Spleen (tissue), 13 donors: ENCODE measurements at places on chromosomes 5 and 9. TPM values are rescaled to one million over a fixed set of nuclear protein-coding genes. Genes with fewer than 3 reads are reported as not detected.
A peak's percentile ranks its signal among the peaks of the same experiment; 100 is the strongest.

GRCh38 chr5:37703841-37704241, 136.0 kb downstream of the GDNF start:
- no peak overlapping the region for H3K4me3 ChIP-seq
- no peaks in the 10 kb centered on the region for H3K27me3 ChIP-seq
- peaks cover 54% of the 10 kb centered on the region for H3K36me3 ChIP-seq
- no peak for DNase-seq
- no peak overlapping the region for H3K27ac ChIP-seq

- peak overlapping the region; percentile 10 for H3K27ac ChIP-seq
- no peak for DNase-seq
- no peaks in the 10 kb centered on the region for H3K27me3 ChIP-seq
- peaks cover 15% of the 10 kb centered on the region for H3K36me3 ChIP-seq
Measured at GRCh38 chr9:70390933-70391341, 23.5 kb downstream of the KLF9 start.

The FRMD3 gene
- 1.0 TPM for polyA plus RNA-seq

GRCh38 chr5:123701511-123702200, 189.7 kb downstream of the CSNK1G3 start:
- H3K36me3 ChIP-seq, result no peaks in the 10 kb centered on the region
- no peak for DNase-seq
- H3K4me3 ChIP-seq, result no peak overlapping the region
- no peaks in the 10 kb centered on the region for H3K4me1 ChIP-seq

The SHROOM1 gene
- 1.4 TPM for polyA plus RNA-seq

DNA sequence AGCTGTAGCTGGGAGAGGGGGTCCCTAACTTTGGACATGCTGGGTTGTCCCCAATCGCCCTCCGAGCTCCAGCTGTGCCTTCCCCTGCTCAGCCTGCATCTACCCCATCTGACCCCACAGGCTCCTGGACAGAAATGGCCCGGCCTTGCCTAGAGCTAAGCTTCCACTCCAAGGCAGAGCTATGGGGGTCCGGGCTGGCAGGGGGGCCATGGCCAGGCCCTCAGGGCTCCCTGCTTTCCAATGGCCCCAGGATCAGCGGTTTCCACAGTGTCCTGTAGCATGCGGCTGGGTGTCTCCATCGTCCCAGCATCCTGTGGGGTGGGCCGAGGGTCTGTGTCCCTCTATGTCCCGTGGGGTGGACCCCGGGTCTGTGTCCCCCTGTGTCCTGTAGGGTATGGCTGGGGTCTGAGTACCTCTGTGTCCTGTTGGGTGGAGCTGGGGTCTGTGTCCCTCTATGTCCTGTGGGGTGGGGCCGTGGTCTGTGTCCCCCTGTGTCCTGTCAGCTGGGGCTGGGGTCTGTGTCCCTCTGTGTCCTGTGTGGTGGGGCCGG, 130.6 kb downstream of the RXRA start:
- H3K4me3 ChIP-seq, result peak overlapping the region; percentile 42
- DNase-seq, result peak; percentile 79
- H3K27me3 ChIP-seq, result no peaks in the 10 kb centered on the region
- H3K27ac ChIP-seq, result peak overlapping the region; percentile 91
- H3K36me3 ChIP-seq, result no peaks in the 10 kb centered on the region

GRCh38 chr5:153702265-153702664, 211.8 kb downstream of the GRIA1 start:
- H3K27ac ChIP-seq, result no peak overlapping the region
- peaks cover 3% of the 10 kb centered on the region for H3K27me3 ChIP-seq
- H3K4me1 ChIP-seq, result no peaks in the 10 kb centered on the region
- H3K4me3 ChIP-seq, result no peak overlapping the region
- no peak for DNase-seq

- no peak for DNase-seq
- H3K27ac ChIP-seq, result no peak overlapping the region
- H3K4me1 ChIP-seq, result no peaks in the 10 kb centered on the region
- no peak overlapping the region for H3K4me3 ChIP-seq
- H3K27me3 ChIP-seq, result no peaks in the 10 kb centered on the region
Measured at GRCh38 chr5:61823065-61823464, 482.9 kb upstream of the KIF2A start.

The ZMYND19 gene
- polyA plus RNA-seq, result 24.1 TPM

DNA sequence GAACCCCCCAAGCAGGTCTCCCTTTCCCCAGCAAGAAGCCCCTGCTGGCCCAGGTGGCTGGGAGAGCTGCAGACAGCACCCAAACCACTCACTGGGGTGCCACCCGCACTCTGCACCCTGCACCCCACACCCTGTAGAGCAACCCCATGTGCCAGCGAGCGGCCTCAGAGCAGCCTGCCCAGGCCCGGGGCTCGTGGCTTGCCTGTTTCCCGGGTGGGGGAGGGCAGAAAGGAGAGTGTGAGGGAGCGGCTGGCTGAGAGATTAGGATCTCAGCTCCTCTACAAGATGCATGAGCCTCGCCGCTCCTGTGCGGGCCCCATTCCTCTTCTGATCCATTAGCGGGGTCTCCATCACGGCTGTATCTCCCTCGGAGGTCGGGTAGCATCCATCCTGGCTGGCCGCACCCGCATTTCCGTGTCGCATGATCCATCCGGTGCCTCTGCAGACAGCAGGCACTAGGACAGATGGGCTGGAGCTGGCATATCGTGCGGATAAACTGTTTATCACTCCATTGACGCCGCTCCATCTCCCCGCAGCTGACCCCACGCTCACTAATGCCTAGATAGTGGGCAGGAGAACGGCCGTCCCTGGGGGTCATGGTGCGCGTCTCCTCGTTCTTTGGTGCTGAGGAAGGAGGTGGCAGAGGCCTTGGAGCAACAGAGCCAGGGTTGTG, 54.4 kb downstream of the MRPL36 start:
- H3K4me1 ChIP-seq, result no peaks in the 10 kb centered on the region
- no peak overlapping the region for H3K4me3 ChIP-seq
- peaks cover 8% of the 10 kb centered on the region for H3K27me3 ChIP-seq
- peak; percentile 59 for DNase-seq

The LURAP1L gene
- 8.1 TPM for polyA plus RNA-seq

The HTR1A gene
- not detected for polyA plus RNA-seq

DNA sequence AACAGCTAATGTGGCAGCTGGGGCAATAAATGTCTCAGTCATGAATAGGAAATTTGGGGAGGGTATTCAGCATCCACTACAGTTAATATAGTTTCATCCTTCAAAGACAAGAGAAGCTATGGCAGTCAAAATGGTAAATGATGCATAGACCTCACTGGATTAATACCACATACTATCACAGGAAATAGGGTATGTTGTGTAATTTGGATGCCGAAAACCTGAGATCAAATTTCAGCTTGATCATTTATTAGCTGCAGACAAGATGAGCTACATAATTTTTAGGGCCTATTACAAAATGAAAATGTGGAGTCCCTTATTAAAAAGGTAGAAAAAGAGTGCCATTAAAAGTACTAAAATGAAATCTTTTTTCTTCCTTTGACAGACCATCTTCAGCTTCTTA, 112.6 kb upstream of the MTAP start:
- H3K4me3 ChIP-seq, result no peak overlapping the region
- DNase-seq, result no peak
- no peak overlapping the region for H3K27ac ChIP-seq
- no peaks in the 10 kb centered on the region for H3K4me1 ChIP-seq
- H3K27me3 ChIP-seq, result peaks cover 4% of the 10 kb centered on the region
- no peaks in the 10 kb centered on the region for H3K36me3 ChIP-seq

DNA sequence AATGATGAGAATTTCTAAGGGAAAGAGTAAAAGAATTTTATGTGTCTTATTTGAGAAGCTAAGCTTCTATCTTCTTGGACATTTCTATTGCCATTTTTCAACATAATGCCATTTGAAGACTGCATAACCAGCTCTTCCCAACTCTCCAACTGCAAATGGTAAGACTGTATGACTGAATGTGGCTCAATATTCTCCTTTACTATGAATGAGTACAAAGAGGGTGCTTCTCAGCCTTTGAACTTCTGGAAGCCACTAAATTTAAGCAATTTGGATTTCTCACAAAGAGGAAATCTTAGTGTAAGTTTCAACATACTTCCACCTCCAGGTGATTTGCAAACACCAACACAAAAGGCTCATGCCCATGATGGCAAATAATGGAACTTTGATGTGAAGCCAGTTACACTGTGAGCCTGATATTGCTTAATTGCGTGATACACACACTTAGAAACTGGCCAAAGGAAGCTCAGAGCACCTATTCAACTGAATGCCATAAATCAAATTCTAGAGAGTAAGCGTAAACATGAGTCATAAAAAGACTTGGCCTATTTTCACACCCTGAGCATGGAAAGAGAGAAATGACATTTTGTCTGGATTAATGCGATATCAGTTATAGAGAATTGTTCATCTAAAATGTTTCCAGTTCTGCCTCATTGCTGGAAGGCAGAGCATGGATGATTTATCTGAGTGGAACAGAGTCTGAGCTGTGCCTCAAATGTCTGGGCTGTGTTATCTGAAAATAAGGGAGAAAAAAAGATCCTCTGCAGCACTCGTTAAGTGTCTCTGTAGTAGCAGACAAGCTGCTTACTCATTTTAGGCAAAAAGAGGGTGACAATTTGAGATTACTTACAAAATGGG, 145.3 kb downstream of the PLK2 start:
- no peaks in the 10 kb centered on the region for H3K4me1 ChIP-seq
- DNase-seq, result no peak
- no peaks in the 10 kb centered on the region for H3K36me3 ChIP-seq
- H3K27ac ChIP-seq, result no peak overlapping the region
- no peaks in the 10 kb centered on the region for H3K27me3 ChIP-seq

DNA sequence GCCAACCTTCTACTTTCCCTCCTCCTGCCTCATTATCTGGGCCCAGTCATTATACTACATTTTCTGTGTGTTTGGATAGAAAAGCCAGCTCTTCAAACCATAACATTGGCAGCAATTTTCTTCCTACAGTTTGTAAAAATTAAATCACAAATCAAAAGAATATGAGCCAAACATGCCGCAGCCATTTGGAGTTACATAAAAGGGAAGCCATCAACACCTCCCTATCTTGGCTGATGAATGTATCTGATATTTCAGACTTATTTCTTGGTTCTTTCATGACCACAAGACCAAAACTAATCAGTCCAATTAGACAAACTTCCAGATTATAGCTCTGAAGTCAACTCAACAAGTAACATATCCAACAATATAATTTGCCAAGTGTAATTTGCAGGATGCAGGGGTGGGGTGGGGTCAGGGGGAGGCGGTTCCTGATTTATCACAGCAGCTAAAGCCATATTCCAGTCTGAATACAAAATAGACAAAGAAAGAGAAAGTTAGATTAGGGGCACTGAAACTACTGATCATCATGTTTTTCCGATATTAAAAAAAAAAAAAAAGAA, 89.4 kb upstream of the CNTLN start:
- no peaks in the 10 kb centered on the region for H3K4me1 ChIP-seq
- H3K36me3 ChIP-seq, result no peaks in the 10 kb centered on the region
- no peak overlapping the region for H3K4me3 ChIP-seq
- H3K27ac ChIP-seq, result no peak overlapping the region
- no peaks in the 10 kb centered on the region for H3K27me3 ChIP-seq

DNA sequence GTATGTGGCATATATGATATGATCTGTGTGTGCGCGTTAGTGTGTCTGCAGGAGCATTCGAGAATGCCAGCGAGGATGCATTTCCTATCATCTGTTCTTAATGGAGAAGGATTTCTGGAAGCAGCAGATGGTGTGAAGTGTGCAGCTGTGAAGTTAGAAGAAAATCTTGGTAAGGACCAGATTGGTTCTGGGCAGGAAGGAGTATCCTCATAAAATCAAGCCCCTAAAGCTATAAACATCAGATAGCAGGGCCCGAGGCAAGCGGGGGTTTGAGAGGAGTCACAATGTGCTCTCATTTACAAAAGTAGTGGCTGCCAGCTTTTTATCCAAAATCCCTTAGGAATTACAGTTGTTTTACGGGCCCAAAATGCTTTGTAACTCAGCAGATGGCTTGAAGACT, 40.0 kb downstream of the DAPK1 start:
- no peak overlapping the region for H3K4me3 ChIP-seq
- no peak overlapping the region for H3K27ac ChIP-seq
- no peaks in the 10 kb centered on the region for H3K27me3 ChIP-seq
- H3K36me3 ChIP-seq, result no peaks in the 10 kb centered on the region

DNA sequence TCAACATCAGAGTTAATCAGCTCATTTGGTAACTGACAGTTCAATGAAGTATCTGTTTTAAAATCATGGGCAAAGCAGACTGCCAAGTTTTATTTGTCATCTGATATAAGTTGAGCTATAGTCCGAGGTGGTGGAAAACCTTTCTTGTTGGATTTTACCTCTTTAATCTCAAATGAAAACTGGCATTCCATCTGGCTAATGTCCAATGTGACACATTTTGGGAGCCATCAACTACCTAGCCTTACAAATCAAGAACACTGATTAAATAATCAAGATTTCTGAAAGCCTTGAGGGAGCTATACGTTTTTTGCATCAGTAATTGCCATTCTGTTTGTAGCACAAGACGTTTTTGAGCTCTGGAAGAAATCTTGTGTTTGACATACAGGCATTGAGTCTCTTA, 1380.5 kb upstream of the WWC1 start:
- H3K4me3 ChIP-seq, result no peak overlapping the region
- no peaks in the 10 kb centered on the region for H3K36me3 ChIP-seq
- no peaks in the 10 kb centered on the region for H3K4me1 ChIP-seq
- no peak overlapping the region for H3K27ac ChIP-seq
- no peak for DNase-seq

The TAS2R1 gene
- polyA plus RNA-seq, result not detected

GRCh38 chr5:135135530-135136226, 101.7 kb upstream of the PITX1 start:
- no peak overlapping the region for H3K4me3 ChIP-seq
- no peak overlapping the region for H3K27ac ChIP-seq
- H3K4me1 ChIP-seq, result no peaks in the 10 kb centered on the region
- peaks cover 8% of the 10 kb centered on the region for H3K27me3 ChIP-seq

GRCh38 chr5:120239086-120239485, 225.0 kb upstream of the PRR16 start:
- no peak overlapping the region for H3K4me3 ChIP-seq
- no peak for DNase-seq
- H3K27ac ChIP-seq, result no peak overlapping the region
- no peaks in the 10 kb centered on the region for H3K27me3 ChIP-seq
- H3K4me1 ChIP-seq, result no peaks in the 10 kb centered on the region

- no peak overlapping the region for H3K4me3 ChIP-seq
- H3K36me3 ChIP-seq, result peaks cover 48% of the 10 kb centered on the region
Measured at GRCh38 chr5:154395407-154396106, 50.2 kb upstream of the SAP30L start.

GRCh38 chr9:112234779-112235178, 59.7 kb upstream of the SUSD1 start:
- H3K27me3 ChIP-seq, result no peaks in the 10 kb centered on the region
- no peak overlapping the region for H3K27ac ChIP-seq
- DNase-seq, result no peak
- peaks cover 57% of the 10 kb centered on the region for H3K36me3 ChIP-seq
- H3K4me1 ChIP-seq, result no peaks in the 10 kb centered on the region

- H3K4me1 ChIP-seq, result no peaks in the 10 kb centered on the region
- H3K36me3 ChIP-seq, result no peaks in the 10 kb centered on the region
- no peak overlapping the region for H3K27ac ChIP-seq
- no peak overlapping the region for H3K4me3 ChIP-seq
Measured at GRCh38 chr9:95641586-95641985, 124.8 kb upstream of the PTCH1 start.

The RNF183 gene
- 0.08 TPM for polyA plus RNA-seq

GRCh38 chr9:15155323-15155722, 151.7 kb downstream of the TTC39B start:
- no peak overlapping the region for H3K27ac ChIP-seq
- H3K4me3 ChIP-seq, result no peak overlapping the region
- H3K27me3 ChIP-seq, result no peaks in the 10 kb centered on the region
- H3K36me3 ChIP-seq, result no peaks in the 10 kb centered on the region
- H3K4me1 ChIP-seq, result no peaks in the 10 kb centered on the region

- H3K4me3 ChIP-seq, result no peak overlapping the region
Measured at GRCh38 chr9:131740898-131741297, 1.0 kb upstream of the RAPGEF1 start.

The NFIB gene
- polyA plus RNA-seq, result 3.6 TPM
